ENCODE measurements at places on chromosomes 5 and 9.

- no peak for DNase-seq
Observed at GRCh38 chr9:27131731-27132130, 22.7 kb downstream of the TEK start.

- DNase-seq = no peak
Observed at GRCh38 chr5:30561771-30562170, 631.7 kb upstream of the CDH6 start.

DNA sequence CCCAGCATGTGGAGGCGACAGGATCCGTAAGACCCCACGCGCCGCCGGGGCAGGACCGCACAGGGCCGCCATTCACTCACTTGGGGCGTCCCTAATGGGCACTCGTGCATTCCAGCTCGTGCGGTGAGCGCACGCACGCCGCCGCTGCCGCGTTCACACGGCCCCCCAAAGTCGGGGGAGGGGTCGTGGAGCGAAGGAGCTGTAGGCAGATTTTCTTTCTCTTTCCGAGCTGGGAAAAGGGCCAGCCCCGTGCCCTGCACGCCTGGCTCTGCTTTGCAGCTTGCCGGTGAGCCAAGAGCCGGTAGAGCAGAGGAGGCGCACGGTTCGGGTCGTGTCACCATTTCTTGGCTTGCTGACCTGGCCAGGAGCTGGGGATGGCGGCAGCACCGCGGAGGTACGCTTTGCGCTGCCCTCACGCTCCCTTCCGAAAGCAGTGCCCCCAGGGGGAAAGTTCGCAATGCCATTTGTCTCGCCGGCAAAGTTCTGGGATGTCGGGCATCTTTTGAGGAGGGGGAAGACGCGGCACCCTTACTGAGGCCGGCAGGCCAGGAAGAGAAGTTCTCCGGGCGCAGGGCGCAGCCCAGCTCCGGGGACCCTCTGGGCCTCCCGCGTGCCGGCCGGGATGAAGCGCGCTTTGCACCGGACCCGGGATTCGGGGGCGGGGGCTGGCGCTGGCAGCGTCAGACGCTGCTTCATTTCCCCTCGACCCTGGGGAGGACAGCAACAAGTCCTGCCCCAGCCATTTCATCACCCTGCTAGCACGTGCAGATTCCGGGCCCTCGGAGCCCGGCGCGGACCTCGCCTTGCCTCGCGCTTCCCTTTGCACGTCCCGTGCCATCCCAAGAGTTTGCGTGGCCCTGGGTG lies 898 bp downstream of the STC2 start:
- peak; percentile 60 for DNase-seq

GRCh38 chr9:134626069-134626423 lies 15.6 kb upstream of the COL5A1 start:
- no peak for DNase-seq

DNA sequence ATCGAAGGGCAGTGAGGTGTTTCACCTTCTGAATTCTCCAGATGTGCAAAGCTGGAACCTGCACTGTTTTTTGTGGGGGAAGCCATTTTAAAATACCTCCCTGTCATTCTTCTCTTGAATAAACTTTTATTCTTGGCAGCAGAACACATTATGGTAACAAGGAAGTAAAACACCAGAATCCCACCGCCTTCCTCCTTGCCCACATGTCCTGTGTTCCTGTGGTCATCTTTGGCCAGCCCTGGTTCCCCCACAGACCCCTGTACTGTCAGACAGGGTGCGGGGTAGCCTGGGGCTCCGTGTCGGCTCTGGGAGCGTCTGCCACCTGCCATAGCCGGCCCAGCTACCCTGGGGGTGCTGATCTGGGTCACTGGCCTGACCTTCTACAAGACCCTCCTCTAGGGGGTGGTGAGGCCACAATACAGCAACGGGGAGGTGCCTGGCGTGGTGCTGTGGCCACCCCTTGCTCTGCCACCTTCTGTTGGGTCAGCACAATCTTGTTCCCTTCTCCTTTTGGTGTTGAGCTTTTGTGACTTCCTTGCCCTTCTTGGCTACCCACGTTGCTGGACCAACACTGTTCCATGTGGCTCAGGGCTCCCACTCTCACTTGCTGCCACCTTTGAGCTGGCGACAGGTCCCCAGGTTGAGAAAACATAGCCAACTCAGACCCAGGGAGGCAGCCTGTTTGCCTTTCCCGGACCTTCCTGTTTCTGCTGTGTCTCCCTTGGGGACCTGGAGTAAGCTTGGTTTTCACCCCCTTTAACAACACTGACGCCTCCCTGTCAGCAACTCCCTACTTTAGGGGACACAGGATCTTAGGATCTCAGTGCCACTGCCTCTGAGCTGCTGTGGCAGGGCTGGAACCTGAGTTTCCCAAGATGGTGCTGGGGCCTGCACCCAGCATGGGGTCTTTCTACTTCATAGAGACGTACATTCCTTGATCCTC lies 4.8 kb downstream of the WNK2 start:
- no peak for DNase-seq

DNA sequence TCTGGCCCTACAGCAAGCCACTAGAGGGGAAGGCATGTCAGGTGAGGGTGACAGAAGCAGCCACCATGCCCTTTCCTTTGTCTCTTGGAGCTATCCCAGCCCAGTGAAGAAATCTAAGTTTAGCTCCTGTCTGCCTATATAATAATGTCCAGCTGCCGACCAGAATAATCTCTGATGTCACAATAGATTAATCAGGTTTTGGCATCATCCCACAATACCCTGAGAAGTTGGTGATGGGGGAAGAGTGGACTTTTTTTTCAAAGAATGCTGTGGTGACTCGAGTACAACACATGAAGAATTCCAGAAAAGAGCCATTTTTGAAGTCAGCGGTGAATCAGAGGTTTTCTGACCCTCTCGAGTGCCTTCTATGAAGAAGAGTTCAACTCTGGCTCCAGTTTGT lies 1.7 kb upstream of the TSLP start:
- no peak for DNase-seq

DNA sequence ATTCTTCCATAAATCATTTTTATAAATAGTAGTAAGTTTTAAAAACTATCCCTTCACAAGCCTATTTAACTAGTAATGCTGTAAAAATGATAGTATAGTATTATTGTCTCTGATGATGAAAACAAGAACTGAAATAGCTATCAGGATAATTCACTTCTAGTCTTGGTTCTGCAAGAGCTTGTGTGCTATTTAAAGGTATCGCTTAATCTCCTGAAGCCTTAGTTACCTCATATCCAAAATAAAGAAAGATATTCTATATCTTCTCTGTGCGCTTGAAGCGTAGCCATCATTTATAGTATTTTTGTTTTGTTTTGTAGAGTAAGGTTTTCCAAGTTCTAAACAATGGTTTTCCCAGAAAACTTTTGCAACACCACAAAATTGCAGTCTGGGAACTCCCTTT lies 180.1 kb downstream of the TMC1 start:
- DNase-seq = no peak

GRCh38 chr9:111298731-111299598 lies 31.1 kb downstream of the OR2K2 start:
- DNase-seq = peak; percentile 34

- DNase-seq = no peak
Observed at GRCh38 chr5:53448851-53449250, 31.6 kb upstream of the FST start.
